Immature natural killer cell (primary cell): ENCODE measurements at places on chromosomes 6 and 20. TPM values are rescaled to one million over a fixed set of nuclear protein-coding genes. Genes with fewer than 3 reads are reported as not detected.

Gene LAMA2
- polyA plus RNA-seq = 0.34 TPM

- no peak for DNase-seq
These were observed 11.3 kb downstream of the CST7 start for GRCh38 chr20:24960302-24960801.

- DNase-seq = no peak
These were observed 34.3 kb downstream of the RGS17 start for GRCh38 chr6:153096792-153097191.

DNA sequence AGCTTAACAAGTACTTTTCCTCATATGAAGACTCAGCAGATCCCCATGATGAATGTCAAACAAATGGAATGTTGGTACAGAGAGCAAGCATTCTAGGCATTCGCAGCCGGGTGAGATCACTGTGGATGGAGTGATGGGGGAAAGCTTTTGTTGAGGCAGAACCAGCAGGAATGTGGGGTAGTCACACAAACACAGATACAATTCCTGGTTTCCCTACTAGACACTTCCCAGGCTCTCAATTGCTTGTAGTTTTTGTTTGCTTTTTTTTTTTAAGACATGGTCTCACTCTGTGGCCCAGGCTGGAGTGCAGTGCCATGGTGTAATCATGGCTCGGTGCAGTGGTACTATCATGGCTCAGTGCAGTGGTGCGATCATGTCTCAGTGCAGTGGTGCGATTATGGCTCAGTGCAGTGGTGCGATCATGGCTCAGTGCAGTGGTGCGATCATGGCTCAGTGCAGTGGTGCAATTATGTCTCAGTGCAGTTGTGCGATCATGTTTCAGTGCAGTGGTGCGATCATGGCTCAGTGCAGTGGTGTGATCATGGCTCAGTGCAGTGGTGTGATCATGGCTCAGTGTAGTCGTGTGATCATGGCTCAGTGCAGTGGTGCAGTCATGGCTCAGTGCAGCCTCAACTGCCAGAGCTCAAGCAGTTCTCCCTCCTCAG lies 15.4 kb upstream of the IER3 start:
- no peak for DNase-seq

DNA sequence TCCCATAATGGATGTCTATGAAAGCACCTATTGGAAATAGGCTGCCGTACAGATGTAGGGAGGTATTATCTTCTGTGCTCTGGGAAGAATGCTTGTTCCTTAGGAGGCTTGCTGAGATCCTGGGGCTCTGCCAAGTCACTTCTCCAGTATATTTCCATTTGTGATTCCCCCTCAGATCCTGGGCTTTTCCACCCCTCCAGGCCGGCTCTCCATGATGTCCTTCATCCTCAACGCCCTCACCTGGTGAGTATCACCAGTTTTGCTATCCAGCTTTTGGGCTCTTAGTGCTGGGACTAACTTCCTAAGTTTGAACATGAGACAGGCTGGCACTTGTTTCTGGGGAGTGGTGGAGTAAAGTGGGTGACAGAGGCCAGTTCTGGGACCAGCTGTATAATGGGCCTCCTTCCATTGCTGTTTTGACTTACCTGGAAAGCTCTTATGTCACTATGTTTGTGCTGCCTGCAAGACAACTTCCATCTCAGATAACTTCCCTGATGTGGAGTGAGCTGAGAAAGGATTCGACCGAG lies 2.6 kb downstream of the SYS1 start:
- no peak for DNase-seq

DNA sequence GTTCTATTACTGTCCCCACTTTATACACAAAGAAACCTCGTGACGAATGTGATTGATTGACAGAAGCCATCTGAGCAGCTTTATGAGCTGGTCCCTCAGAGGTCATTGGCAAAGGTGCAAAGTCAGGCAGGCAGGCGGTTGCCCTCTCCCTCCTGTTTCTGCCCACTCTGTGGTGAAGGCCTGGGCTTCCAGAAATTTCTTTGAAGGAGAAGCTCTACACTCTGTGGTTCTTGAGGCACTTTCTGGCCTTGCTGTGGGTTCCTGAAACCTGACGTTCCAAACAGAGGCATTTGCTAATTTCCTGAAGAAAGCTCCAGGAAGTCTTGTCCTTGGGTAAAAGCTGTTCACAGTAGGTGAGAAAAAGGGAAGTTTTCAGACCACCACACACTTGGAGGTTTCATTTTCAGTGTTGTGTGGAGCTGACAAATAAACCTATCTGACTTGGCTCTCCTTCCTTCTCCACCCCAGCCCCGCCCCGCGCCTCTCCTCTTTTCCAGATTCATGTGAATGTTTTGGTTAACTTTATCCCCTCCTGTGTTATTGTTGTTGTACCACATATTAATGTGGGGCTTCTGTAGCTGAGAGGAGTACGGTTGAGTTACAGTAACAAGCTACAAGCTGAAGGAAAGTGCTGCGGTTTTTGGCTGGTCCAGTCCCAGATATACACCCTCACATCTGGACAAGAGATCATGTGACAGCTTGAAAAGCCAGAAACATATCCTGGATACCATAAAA lies 274.1 kb downstream of the CLIC5 start:
- DNase-seq = peak; percentile 9

- no peak for DNase-seq
These were observed 347.0 kb downstream of the CDH4 start for GRCh38 chr20:61599061-61599531.

GRCh38 chr6:11828262-11828870 lies 49.8 kb upstream of the ADTRP start:
- no peak for DNase-seq

- no peak for DNase-seq
These were observed 107.6 kb downstream of the SLC24A3 start for GRCh38 chr20:19320005-19320404.

Gene MCCD1
- not detected for polyA plus RNA-seq

DNA sequence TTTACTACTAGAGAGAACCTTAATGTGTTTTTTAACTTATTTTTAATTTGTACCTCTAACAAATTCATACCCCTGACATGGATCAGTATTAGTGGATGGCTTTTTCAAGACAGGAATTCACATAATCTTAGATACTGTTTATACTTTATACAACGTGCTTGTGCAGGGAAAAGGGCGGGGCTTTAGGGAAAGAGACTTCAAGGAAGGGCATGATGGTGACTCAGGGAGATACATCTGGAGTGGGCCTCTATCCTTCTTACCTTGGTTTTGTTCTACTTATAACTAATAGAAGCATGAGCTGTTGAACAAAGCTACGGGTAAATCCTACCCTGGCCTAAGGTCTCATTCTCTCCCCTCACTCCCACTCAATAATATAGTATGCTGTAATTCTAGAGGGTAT lies 160.8 kb downstream of the C6orf58 start:
- no peak for DNase-seq

Gene MEI4
- not detected for polyA plus RNA-seq

DNA sequence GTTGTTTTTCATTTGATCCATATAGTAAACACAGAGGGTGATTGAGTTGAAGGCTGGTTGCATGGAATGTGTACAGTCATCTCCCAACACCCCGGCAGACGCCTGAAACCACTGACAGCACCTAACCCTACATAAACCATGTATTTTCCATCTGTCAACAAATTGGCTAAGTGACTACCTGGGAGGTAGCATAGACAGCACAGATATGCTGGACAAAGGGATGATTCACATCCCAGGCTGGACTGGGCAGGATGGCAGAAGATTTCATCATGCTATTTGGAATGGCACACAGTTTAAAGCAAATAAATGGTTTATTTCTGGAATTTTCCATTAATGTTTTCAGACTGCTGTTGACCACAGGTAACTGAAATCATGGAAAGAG lies 4.4 kb upstream of the VIP start:
- DNase-seq = no peak

Gene TMEM244
- polyA plus RNA-seq = 0.76 TPM

Gene LINC00237
- not detected for polyA plus RNA-seq

- DNase-seq = no peak
These were observed 960 bp downstream of the TNFRSF6B start for GRCh38 chr20:63697357-63697867.

- DNase-seq = no peak
These were observed 487 bp upstream of the PHF20 start for GRCh38 chr20:35771367-35771688.

Gene PIGU
- polyA plus RNA-seq = 34.7 TPM

Gene GPR6
- not detected for polyA plus RNA-seq

- no peak for DNase-seq
These were observed 42.1 kb downstream of the CTCFL start for GRCh38 chr20:57482796-57483195.

Gene GLP1R
- 0.87 TPM for polyA plus RNA-seq

DNA sequence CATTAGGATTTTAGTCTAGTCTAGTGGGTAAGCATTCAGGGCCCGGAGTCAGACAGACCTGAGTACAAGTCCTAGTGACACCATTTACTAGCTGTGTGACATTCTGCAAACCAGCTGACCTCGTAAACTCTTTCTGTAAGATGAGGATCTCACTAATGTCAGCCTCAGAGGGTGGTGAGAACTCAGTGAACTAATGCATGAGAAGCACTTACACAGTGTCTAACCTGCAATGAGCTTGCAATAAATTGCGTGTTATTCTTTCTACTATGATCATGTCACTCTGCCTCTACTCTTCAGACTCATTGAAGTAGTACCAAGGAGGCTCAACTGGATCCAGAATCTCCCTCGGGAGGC lies 41.1 kb upstream of the ZNF831 start:
- no peak for DNase-seq
